ENCODE measurements at places on chromosomes 2 and 18.
A peak's percentile ranks its signal among the peaks of the same experiment; 100 is the strongest.

GRCh38 chr2:132009874-132010521 is 151.8 kb downstream of the ANKRD30BL start:
- no peak for DNase-seq

- no peak for DNase-seq
These were observed 33.1 kb downstream of the EMILIN2 start for GRCh38 chr18:2879889-2880288.

DNA sequence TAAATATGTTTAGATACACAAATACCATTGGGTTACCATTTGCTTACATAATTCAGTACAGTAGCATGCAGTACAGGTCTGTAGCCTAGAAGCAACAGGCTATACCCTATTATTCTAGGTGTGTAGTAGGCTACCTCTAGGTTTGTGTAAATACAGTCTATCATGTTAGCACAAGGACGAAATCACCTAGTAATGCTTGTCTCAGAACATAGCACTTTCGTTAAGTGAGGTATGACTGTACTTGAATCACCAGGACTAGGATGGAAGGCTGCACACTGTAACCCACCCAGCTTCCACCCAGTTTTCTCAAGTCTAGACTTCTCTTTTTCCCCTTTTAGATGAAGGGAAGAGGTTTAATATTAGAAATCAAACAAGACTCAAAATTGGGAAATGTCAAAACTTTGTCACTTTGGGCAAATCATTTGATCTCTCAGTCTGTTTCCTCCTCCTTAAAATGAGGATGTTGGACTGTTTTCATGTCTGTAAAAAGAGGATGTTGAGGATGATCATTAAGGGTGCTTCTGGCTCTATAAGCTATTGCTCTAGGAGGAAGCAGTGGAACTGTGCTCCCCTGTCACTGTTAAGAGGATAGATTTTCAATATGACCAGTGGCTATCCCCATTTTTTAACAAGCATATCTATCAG is 3.7 kb upstream of the SOCS6 start:
- DNase-seq: peak; percentile 67

DNA sequence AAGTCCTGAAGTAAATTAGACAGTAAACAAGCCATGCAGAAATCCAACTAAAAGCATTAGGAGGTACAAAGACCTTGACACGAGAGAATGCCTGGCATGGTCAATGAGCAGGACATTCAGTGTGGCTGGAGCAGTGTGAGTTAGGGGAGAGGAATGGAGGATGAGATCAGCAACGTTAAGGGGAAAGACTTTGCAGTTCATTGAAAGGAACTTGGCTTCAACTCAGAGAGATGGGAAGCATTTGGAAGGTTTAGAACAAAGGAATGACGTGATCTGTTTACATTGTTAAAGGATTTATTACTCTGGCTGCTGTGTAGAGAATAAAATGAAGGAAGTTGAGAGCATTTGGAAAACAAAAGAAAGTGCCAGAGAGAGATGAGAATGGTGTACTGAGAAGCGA is 621.3 kb downstream of the XIRP2 start:
- no peak for DNase-seq

DNA sequence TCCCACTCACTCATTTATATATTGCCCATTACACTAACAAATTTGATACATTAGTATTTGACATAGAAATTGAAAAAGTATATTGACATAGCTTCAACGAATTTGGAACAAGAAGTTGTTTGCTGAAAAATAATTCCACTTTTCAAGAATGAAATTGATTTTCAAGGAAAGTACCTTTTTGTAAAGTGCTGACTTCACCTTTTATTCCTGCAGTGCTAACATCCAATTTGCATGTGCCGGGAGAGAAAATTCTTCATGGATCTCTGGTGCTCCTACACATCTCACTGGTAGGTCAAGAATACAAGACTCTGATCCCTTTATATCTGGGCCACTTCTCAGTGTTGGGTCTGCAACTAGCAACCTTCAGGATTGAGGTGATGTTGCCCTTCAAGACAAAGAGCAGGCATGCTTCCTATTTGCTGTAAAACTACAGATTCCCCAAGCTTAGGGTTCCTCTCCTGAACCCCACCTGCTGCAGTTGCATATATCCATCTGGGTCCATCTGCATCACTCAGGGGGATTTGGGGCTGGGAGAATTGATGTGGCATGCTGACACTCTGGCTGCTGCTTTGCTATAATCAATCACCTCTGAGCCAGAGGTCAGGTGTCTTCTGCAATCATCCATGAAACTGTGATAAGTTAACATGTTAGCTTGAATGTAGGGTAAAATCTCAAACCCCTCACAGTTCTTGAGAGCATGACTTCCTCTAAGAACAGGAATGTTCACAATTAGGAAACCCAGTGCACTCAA is 108.4 kb upstream of the TTN start:
- DNase-seq: no peak

DNA sequence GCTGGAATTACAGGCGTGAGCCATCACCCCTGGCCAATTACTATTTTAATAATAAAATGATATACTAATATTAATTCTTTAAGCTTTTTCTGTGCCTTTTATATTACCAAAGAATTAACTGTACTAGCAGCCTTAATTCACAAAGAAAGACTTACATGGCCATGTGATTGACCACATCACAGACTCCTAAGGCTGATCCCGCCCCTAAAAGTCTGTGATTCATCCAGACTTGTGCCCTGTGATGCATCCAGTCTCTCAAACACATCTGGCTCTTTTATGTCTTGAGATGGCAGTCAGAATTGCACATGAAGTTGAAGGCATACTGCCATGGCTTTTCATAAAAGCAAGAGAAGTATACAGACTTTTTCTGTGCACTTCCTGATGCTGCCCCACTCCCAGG is 91.7 kb downstream of the DTNA start:
- DNase-seq: no peak

DNA sequence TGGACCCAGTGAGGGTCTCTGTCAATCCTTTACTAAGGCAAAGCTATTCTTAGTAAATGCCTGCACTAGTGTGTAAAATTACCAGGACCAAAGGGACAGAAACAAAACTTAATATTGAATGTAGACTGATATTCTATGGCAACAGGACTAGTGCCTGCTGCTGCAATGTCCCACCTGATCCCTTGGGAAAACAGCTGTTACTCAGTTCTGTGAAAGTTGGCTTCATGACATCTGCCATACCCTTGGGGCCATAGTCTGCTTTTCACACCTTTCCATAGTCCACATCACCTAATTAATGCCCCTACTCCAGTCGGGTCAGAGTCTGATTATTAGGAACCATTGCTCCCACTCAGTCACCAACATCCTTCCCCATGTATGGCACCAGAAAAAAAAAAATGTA is 14.5 kb downstream of the DNAJC27 start:
- DNase-seq: no peak

- no peak for DNase-seq
These were observed 8.5 kb downstream of the UXS1 start for GRCh38 chr2:106185475-106186184.

DNA sequence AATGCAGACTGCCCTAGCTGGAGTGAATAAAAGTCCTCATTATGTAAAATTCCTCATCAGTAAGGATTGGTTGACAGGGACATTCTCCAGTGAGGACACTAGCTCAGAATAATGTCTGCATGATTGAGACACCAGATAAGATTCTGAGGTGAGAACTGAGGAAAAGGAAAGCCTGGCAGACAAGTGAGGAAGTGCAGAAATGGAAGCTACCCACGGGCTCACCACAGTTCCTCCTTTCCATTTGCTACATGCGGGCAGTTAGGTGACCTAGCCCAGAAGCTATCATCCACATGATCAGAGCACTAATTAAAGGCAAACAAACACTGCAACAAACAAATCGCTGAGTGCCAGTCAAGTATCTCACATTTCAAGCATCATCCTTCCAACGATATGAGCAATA is 27.7 kb downstream of the NETO1 start:
- DNase-seq: no peak

DNA sequence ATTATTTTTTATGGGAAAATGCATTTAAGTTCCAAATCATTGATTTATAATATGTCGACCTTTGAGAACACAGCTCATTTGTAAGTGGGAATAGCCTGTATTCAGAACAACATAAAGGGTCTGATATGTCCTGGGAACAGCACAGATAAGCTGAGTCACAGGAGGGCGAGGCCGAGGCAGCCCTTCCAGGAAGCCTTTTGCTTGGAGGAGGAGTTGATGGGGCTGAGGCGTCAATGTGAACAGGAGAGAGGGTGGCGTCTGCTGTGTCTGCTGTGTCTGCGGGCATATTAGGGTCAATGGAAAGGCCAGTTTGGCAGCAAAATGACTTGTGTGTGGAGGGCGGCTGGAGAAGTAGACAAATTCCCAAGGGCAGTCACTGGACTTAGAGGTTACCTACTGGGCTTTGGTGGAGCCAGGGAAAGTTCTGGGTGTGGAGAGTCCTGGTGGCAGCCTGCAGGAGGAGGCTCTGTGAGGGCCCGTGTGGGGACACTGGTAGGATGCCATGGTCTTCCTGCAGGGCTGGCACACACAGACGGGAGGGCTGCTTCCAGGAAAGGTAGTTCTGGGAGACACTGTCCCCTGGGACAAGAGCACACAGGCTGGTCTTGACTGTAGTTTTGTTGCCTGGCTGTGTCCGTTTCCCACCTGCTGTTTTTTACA is 128.1 kb downstream of the GLI2 start:
- no peak for DNase-seq

GRCh38 chr2:191228861-191229260 is 16.3 kb upstream of the MYO1B start:
- DNase-seq: no peak

- no peak for DNase-seq
These were observed 89.9 kb upstream of the SLC1A4 start for GRCh38 chr2:64899081-64899865.

DNA sequence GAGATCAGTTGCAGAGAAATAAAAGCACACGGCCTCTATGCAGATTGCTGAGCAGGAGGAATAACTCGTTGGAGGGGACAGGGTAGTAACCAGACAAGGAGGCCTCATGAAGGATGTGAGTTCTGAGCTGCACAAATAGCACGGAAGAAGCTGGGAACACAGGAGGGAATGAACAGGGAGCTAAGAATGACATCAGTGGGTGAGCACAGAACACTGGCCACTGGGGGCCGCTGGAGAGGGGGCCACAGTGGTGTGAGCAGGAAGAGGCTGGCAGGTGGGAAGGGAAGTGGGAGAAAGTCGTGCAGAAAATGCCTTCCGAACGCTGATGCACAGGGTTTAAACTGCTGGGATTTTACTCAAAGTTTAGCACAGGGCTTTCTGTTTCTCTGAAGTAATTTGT is 61.0 kb downstream of the ZAP70 start:
- DNase-seq: no peak

DNA sequence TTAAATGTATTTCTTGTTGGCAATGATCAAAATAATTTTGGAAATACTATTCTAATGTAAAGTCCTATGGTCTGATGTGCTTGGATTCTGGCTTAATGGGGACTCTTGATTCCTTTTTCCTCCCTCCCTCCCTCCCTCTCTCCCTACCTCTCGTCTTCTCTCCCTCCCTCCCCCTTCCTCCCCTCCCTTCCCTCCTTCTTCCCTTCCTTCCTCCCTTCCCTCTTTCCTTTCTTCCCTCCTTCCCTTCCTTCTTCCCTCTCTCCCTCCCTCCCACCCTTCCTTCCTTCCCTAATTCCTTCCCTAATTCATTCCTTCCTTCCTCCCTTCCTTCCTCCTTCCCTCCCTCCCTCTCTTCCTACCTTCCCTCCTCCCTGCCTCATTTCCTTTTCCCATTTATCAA is 19.9 kb upstream of the NCKAP5 start:
- no peak for DNase-seq

GRCh38 chr2:10385501-10385900 is 62.6 kb downstream of the ODC1 start:
- DNase-seq: no peak

DNA sequence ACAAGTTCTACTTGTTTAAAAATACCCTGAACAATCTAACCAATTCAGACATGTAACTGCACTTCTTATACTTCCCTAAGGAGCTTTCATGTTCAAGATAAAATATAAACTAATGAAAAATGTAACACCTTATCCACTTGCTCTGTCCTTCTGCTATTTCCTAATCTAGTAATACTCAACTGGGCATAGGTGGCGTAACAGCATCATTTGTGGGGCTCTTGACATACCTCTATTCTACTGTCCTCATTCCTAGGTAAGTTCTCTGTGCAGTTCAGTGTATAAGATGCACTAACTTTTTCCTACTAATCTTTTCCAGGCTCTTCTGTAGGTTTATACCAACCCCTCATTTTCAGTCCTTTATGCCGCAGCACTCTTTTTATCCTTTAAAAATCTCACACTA is 36.7 kb downstream of the PRKD3 start:
- no peak for DNase-seq

- DNase-seq: no peak
These were observed 20.0 kb downstream of the ELP2 start for GRCh38 chr18:36149514-36150289.

DNA sequence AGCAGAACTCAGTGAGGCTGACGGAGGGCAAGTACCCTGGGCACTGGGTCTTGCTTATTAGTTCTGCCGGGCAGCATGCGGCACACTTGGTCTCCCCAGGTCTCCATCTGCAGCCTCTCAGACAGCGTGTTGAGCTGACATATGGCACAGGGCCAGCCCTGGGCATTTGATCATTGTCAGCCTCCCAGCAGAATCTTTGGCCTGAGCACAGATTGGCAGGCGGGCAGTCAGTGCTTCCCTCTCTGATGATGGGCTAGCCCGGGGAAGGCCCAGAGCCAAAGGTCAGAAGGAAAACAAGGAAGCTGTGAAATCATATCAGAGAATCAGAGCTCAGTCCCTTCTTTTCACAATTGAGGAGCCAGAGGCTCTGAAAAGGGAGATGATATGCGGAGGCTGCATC is 150.1 kb upstream of the LRRTM1 start:
- peak; percentile 91 for DNase-seq

DNA sequence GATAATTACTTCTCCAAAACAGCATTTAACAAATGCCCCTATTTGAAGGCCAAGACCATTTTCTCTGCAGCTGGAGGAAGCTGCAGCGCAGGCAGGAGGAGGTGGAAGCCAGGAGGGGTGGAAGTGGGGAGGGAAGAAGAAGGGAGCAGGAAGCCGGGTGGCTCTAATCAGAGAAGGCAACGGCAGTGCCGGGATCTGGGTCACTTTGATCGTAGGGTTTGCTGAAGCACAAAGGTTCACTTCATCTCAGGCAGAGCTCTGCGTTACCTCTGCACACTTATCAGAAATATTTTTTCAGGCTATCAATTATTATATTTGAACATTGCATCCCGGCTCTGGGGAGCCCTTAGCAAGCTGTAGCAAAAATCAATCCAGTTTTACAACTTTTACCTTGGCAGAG is 315.8 kb upstream of the POU3F3 start:
- no peak for DNase-seq

GRCh38 chr2:5982193-5982902 is 290.2 kb downstream of the SOX11 start:
- no peak for DNase-seq

DNA sequence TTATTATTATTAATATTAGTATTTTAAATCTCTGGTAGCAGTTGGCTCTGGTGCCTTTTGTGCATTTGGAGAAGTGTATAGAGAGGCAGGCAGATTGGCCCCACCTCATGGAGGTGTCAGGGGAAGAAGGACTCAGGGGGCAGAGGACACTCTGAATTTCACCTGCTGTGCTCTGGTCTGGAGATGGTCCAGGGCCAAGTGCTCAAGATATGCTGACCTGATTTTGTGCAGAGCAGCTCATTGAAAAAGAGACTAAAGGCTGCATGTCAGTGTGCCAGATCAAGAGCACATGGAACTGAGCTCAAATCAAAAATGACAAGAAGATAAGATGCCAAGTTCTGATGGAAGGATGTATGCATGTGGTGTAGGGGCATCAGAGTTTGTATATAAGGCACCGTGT is 323.6 kb upstream of the TNP1 start:
- DNase-seq: no peak

- DNase-seq: no peak
These were observed 17.3 kb upstream of the MTX2 start for GRCh38 chr2:176251928-176252327.
